Amygdala (tissue), 56 donors: ENCODE measurements at places on chromosomes 5 and 9.

DNA sequence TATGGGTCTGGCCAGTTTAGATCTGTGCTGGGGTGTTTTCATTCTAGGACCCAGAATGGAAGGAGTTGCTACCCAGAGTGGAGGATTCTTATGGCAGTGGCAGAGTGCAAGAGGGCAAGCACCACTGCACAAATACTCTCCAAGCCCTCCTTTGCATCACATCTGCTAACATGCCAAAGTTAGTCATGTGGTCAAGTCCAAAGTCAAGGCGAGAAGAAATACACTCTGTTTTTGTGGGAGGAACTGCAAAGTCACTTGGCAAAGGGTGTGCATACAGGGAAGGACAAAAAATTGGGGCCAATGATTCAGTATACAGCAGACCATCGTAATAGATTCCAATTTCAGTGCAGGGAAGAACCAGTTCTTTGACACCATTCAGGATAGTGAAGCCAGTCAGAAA is 43.9 kb upstream of the HMGCS1 start:
- no peak for DNase-seq

DNA sequence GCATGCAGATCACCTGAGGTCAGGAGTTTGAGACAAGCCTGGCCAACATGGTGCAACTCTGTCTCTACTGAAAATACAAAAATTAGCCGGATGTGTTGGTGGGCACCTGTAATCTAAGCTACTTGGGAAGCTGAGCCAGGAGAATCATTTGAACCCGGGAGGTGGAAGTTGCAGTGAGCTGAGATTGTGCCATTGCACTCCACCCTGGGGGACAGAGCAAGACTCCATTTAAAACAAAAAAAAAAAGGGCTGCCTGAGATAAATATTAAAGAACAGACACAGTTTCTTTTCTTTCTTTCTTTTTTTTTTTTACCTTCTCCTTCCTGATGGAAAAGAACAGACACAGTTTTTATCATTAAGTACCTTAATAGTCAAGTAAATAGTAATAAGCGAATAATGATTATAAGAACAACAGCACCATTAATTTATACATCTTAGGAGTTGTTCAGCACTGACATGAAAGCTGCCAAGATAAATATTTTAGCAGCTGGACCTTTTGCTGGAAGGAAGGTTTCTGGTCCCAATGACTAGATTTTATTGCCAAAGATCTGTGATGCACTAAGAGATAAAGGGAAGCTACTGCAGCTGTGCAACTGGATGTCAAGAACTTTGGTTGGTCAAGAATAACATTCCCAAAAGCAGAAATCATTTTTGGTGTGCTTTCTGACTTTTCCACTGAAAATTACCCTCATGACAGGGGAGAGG is 7.0 kb downstream of the CENPP start:
- no peak for DNase-seq

GRCh38 chr9:89497978-89498851 is at the start of gene SEMA4D:
SEMA4D (minus strand) TSS chr9:89498113; CDS start chr9:89405456, 92,657 bp downstream.
- peak; percentile 69 for DNase-seq

DNA sequence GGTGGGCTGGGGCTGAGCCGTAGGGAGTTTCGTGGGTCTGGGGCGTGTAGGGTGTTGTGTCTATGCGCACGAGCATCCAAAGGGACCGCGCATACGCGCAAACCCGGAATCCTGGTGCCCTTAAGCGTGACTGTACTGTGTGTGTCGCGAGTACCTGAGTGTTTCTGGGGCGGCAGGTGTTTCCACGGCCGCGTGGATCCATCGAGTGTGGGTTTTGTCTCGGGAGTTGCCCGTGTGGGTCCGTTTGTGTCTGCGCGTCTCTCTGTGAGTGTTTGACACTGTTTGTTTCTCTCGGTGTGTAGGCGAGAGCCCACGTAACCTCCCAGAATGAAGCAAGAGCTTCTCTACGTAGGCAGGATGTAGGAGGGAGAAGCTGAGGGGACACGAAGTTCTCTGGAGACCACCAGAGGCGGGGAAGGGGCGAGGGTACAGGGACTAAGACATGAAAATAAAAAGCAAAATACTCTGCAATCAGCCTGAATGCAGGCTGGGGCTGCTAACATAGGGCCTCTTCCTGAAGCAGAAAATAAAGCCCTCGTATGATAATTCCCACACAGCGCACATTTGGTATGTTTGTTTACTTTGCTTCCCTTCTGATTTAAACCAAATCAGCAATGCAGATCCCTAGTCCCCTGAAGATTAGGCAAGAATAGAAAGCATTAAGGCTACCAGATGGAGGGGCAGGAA is 588 bp upstream of the BRINP1 start:
- no peak for DNase-seq

GRCh38 chr9:99044827-99045226 is 60.1 kb upstream of the TGFBR1 start:
- DNase-seq = no peak

DNA sequence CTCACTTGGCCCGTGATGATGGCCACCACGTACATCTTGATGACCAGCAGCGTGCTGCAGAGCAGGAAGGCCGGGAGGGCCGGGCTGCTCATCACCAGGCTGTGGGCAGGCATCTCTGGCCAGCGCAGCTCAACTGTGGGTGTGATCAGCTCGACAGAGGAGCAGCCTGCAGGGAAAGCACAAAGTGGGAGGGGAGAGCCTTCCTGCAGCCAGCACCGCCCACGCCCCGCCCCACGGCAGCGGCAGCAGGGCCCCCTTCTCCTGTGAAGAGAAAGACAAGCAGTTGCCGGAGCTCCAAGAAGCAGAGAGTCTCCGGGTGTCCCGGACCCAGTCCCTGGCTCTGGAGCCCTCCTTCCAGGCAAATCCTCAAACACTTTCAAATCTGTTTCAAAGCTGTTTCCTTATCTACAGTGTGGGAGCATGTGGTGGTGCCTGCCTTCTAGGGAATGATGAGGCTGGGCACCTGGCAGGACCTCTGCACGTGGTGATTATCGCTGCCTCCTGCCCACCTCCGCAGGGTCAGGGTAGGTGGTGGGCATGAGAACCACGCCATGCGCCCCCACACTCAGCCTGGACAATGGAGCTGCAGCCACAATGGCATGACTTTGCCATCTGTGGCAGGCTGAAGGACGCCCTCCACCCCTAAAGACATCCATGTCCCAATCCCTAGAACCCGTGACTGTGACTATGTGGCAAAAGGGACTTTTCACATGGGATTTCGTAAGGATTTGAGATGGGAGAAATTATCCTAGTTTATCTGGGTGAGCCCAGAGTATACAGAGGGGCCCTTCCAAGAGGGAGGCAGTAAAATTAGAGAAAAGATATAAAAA is at the start of gene PTGES:
TSS of gene PTGES (minus strand) at position 143 of the 830 bp plus-strand sequence. CDS start at position 113, 30 bp downstream.
- no peak for DNase-seq

DNA sequence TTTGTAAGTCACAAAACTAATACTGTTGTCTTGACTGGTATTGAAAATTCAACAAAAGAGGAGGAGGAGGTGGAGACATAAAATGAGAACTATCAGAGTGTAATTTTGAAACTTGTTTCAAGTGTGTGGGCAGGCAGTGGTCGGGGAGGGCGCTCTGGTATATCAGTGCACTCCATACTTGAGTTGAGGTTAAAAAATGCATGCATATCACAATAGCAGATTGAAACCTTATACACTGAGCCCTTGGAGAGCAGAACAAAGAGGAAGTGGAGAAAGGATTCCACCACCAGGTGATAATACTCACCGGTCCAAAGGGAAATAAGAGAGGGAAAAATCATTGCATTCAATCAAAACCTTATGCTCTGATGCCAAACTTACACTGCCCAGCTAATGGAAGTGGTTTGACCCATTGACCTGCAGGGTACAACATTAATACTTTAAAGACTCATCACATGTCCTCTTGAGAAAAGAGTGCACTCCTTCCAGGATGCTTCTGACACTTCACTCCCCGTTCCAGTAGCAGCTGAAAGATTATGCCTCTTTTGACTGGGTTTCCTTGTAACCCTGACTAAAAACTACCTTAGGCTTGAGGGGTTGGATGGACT is 79.5 kb upstream of the FAM169A start:
- DNase-seq = no peak

DNA sequence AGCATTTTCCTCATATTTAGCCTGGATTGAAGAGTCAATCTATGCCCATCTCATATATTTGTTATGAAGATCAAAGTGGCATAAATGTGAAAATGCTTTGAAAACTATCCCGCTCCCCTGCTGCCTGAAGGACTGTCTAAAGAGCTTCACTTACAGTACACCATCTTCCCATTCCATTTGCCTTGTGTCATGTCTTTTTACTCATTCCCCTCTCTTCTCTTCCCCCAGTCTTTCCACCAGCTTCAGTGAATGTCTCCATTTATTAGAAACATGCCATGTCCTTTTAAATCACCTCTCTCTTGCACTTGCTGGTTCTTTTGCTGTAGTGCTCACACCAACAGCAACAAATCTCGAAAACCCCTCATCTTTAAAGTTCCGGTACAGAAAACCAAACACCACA is 192.7 kb upstream of the SGCD start:
- no peak for DNase-seq

GRCh38 chr5:69492391-69492922 is at the start of gene OCLN:
OCLN (plus strand) TSS chr5:69492790; CDS start chr5:69504245, 11,455 bp downstream.
- DNase-seq = no peak

DNA sequence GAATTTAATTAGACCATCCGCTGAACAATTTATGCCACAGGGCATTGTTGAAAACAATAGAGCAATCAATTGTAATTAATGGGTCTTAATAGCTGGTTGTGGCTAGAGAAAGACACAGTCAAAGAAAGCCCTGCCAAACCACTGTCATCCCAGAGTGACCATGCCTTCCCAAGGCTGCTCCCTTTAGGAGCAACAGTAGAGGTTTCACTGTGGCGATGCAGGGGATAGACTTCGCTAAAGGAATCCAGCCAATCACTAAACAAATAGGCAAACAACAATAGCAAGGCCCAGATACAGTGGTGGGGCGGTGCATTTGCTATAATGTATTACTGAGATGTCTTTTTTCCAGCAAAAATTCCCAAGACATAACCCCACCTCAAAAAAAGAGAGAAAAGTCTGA is 87.8 kb upstream of the SLC27A6 start:
- DNase-seq = no peak
